ENCODE measurements at places on chromosomes 5 and 9. TPM values are rescaled to one million over a fixed set of nuclear protein-coding genes. Genes with fewer than 3 reads are reported as not detected.
A peak's percentile ranks its signal among the peaks of the same experiment; 100 is the strongest.

- no peak for DNase-seq
These were observed 10.8 kb upstream of the PSAT1 start for GRCh38 chr9:78286125-78286524.

GRCh38 chr9:30771760-30772159 is 1612.7 kb upstream of the ACO1 start:
- DNase-seq = no peak

DNA sequence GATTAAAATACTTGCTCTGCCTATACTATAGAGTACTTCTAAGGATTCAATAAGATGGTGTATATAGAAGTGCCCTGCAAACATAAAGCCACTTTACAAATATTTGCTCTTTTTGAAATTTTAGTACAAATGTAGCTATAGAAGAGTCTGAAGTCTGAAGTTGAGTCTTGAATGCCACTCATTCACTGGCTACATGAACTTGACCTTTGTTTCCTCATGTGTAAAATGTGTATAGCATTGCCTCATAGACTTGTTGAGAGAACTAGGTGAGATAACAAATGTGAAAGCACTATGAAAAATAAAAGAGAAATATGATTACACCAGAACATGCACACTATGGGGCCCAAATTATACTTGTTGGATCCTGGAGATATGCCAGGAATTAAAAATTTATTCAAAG is 244.7 kb downstream of the SEC61B start:
- DNase-seq = no peak

- DNase-seq = no peak
These were observed 21.8 kb downstream of the MCTP1 start for GRCh38 chr5:95262933-95263660.

DNA sequence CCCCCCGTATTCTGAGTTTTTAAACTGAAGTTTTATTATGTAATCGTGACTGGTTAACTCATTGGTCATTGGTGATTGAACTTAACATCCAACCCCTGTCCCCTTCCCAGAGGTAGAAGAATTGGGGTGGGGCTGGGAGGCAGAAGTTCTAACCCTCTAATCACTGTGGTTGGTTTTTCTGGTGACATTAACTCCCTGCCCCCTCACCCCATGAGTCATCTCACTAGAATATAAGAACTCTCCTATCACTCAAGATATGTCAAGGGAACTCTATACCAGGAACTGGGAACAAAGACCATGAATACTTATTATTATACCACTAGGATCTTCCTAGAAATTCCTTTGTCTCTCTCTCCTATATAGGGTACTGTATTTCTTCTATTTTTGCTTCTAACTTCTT is 52.3 kb upstream of the CAVIN4 start:
- no peak for DNase-seq

DNA sequence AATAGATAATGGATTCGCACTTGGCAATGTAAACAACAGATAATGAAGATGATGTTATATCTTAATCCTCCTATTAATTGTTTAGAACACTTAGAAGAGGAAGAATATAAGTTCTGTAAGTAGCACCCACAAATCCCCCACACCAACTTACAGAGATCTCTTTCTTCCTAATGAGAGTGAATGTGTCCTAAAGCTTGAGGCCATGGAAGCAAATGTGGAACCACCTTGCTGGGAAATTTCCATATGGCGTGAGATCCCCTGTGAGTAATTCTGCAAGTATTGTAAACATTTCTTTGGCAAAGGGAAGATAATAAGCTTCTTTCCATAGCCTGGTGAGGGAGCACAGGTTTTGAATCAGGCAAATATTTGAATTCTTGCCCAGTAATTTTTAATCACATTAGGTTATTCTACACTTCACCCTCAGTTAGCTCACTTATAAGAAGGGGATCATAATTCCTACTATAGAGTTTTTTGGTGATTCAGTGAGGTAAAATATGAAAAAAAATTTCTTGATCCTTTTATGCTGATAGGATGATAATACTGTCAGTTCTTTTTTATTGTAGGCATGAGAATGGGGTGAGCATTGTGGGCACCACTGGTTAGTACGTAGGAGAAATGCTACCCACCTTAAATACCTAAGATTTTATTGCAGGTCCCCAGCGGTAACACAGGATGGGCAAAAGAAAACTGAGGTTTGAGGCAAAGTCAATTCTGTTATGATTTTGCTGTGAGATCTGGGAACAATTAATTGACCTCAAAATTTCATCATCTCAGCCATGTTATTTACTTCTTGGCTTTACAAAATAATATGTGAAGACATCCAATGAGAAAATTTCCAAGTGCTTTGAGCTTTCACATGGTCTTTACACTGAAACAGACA is 574.8 kb downstream of the PSAT1 start:
- DNase-seq = peak; percentile 88

- no peak for DNase-seq
These were observed 47.8 kb downstream of the PAM start for GRCh38 chr5:102802708-102803458.

DNA sequence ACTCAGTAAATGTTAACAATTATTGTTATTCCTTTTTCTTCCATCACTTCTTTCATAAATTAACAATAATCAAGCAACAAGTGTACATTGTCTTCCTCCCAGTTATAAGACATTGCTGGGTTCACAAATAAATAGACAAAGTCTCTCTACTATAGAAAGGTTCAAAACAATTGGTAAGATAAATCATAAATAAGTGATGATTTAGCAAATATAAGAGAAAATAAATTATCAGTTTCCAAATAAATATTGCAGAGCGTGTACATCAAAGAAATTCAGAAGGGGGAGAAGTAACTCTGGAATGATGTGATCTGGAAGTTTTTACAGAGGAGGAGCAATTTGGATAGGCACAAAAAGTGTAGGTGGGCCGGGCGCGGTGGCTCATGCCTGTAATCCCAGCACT is 114.2 kb downstream of the BASP1 start:
- no peak for DNase-seq

DNA sequence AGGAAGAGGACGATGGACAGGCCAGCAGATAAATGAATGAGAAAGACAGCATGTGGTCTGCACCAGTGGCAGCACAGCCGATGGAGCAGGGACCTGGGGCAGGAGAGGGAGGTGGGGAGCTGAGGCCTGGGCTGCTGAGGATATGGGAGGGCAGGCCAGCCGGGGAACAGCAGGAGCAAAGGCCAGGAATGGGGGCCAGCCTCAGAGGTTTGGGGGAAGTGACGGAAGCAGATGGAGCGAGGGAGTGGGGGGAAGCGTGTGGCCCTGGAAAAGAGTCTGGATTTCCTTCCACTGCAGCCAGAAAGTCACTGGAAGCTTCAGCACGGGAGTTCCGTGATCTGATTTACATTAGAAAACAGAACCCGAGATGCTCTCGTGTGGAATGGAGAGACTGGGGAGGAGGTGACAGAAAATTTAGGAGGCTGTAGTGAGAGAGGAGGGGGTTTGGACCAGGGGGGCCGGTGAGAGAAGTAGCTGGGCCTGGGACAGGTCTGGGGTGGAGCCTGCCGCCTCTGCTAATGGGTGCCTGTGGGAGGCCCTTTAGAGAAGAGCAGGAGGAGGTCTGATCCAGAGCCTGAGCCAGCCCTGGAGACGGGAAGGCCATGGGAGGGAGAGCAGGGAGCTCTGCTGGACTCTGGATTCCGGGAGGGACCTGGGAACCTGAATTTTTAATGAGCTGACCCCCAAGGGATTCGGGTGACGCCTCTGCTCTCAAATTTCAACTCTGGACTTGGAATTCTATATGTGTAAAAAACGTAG is 65.4 kb downstream of the TSPAN17 start:
- no peak for DNase-seq

DNA sequence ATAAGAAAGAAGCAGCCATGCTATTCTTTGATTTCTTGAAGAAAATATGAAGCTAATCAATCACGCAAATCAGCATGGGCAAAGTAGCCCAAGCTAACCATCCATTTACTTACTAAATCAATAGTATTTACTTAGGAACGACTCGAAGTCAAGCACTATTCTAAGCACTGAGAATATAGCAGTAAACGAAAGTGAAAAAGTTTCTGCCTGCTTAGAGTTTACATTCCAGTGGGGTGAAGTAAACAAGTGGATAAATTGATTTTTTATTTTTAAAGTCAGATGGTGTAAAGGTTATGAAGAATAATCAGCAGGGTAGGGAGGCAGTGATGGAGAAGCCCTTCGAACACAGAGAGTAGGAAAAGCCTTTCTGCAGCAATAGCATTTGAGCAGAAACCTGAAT is 5.5 kb downstream of the TSTD2 start:
- no peak for DNase-seq

DNA sequence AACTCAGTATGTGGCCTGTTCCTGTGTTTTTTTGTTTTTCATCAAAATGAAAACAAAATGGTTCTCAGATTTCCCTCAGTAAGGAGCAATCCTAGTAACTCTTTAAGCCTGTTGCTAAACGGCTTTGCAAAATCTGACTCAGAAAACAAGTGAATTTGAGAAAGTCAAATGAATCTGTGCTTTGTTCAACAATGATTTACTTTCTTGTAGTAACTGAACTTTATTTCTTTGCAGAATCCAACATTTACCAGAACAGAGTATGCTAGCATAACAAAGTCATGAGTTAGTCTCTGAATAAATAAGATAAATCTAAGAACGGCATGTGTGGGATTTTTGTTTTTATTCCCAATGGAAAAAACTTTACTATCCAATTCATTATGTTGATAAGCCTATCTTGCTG is 93.8 kb downstream of the OXCT1 start:
- no peak for DNase-seq

DNA sequence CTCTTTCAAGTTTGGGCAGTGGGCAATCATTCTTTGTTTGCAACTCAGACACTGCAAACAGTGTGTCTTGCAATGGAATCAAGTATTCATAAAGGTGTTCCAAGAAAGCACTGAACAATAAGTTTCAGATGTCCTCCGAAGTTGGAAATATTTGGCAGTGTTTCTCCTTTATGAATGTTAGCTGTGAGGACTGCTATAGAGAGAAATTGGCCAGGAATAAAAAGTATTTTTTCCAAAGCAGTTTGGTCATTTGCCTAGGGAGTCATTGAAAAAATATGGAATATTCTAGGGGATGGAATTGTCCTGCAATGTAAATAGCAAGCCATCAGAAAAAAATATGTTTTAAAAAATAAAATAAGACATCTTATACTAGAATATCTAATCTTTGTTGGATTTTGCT is 688.6 kb upstream of the SEMA6A start:
- DNase-seq = no peak

DNA sequence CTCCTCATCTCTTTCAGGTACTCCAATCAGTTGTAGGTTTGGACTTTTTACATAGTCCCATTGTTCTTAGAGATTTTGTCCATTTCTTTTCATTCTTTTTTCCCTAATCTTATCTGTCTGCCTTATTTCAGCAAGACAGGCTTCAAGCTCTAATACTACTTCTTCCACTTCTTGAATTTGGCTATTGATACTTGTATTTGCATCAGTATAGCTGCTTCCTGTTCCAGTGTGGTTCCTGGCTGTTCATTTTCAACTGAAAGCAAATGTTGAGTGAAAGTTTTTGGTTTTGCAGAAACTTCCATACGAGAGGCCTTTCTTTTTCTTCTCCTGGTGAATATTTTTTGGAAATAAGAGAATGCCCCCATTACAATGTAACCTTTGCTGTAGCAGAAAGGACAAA is 12.0 kb upstream of the IFNA1 start:
- no peak for DNase-seq

- no peak for DNase-seq
These were observed 166.9 kb downstream of the CDC42SE2 start for GRCh38 chr5:131430794-131431193.

GRCh38 chr9:573691-574410 is 267.6 kb upstream of the DMRT1 start:
- no peak for DNase-seq

DNA sequence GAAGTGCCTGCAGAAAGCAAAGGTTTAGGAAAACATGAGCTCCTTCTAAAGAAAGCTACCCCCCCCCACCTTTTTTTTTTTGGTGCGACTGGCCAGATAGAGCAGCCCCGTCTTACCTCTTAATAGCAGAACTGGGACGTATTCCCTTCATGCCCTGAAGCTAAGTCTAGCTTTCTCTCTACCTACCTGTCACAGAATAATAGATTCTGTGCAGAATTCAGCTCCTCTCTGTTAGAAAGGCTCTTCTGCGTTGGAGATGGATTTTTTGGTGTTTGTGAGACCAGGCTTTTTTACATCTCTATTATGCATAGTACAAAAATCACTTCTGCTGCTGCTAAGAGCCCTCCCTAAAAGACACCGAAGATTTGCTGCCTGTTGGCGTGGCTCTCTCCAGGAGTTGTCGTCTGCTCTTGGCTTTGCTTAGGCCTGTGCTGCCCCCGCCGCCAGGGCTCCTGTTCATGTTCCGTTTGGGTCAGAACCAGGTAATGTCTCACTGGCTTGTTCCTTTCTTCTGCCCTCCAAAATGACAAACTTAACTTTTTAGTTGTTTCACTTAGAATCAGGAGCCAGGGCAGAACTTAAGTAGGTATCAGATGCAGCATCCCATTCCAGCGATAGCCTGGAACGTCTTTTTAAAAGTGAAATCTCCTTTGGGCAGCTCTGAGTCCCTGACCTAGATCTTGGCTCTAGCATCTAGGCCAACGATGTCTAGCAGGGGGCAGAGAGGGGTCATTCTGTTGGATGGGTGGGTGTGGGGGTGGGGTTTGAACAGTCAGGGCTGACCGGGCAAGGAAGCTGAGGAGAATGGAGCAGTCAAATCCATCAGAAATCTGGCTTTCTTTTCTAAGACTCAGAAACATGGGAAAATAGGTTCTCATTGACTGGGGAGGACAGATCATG is 2.5 kb downstream of the TRIO start:
- no peak for DNase-seq

- DNase-seq = no peak
These were observed 20.0 kb upstream of the ARSB start for GRCh38 chr5:79005151-79005550.

GRCh38 chr5:26847041-26847736 is 191.2 kb downstream of the CDH9 start:
- DNase-seq = no peak

GRCh38 chr5:93721511-93721910 is 19.9 kb downstream of the POU5F2 start:
- no peak for DNase-seq

- DNase-seq = no peak
These were observed 87.6 kb downstream of the FBXO38 start for GRCh38 chr5:148471379-148471778.

GRCh38 chr5:144680711-144681110 is 510.0 kb downstream of the KCTD16 start:
- DNase-seq = no peak

The FOXI1 gene
- polyA plus RNA-seq = not detected

The ST6GALNAC6 gene
- 48.5 TPM for polyA plus RNA-seq

The ASPN gene
- 8.2 TPM for polyA plus RNA-seq

The TTC16 gene
- polyA plus RNA-seq = 0.07 TPM

The UAP1L1 gene
- polyA plus RNA-seq = 5.6 TPM

The PHAX gene
- polyA plus RNA-seq = 40.7 TPM

The REXO4 gene
- 24.0 TPM for polyA plus RNA-seq

The MELK gene
- 21.2 TPM for polyA plus RNA-seq

The TMEFF1 gene
- polyA plus RNA-seq = 0.10 TPM

The PRLR gene
- polyA plus RNA-seq = 0.59 TPM

The INSL6 gene
- polyA plus RNA-seq = not detected

The FAM221B gene
- polyA plus RNA-seq = not detected

The SLC25A2 gene
- not detected for polyA plus RNA-seq

The CMBL gene
- polyA plus RNA-seq = 29.9 TPM
